ENCODE measurements at places on chromosomes 13 and 19.

DNA sequence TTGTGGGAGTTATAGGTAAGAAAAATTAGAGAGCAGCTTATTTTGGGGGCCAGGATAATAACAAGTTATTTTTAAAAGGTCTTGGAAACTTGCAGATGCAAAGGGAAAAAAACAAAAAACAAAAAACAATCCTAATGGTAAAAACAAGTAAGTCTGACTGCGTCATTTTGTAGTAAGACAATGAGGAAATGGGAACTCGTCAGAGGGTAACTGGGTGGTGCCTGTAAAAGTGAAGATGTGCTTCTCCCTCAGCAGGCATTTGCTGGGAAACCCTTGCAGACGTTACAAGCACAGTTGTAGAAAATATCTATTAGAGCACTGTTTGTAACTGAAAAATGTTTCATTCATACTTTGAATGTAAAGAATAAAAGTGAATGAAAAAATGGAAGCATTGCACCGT lies 2.2 kb upstream of the TNFSF13B start:
- no peak for DNase-seq

GRCh38 chr13:26133851-26134250 lies 82.0 kb upstream of the SHISA2 start:
- no peak for DNase-seq

- DNase-seq, result no peak
Observed at GRCh38 chr19:14030997-14031718, 404 bp upstream of the IL27RA start.

DNA sequence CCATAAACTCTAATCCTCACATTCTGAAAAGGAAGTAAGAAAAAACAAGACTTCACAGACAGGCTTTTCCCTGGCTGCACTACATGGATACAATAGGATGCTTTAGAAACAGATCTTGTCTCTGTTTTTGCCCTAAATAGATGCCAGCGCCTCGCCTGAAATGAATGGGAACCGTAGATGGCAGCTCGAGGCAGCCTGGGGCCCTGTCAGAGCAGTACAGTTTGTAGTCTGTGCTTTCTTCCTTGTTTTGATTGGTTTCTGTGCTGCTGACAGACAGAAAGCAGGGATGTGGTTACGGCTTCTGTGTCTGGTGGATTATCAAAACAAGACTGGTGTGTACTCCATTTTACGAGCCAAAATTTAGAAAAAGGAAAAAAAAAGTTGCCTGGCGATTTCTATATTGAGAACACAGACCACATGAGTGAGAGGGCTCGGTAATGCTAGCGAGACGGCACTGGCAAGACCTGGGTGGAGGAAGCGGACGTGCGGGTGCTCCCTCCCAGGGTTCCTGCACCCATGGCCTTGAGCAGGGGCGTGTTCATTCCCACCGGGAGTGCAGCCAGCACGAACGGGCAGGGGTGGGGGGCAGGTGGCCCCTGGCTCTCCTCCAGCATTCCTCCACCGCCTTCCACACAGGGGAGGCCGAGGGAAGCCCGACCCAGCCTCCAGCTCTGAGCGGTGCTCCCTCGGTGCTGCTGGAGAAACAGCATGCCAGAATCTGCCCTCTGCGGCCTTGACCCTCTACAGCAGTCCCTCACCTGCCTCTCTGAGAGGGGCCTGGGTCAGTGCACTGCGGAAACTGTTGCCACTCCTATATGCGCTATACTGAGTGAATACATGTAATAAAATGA lies 37.6 kb upstream of the C1QTNF9 start:
- DNase-seq, result peak; percentile 9

DNA sequence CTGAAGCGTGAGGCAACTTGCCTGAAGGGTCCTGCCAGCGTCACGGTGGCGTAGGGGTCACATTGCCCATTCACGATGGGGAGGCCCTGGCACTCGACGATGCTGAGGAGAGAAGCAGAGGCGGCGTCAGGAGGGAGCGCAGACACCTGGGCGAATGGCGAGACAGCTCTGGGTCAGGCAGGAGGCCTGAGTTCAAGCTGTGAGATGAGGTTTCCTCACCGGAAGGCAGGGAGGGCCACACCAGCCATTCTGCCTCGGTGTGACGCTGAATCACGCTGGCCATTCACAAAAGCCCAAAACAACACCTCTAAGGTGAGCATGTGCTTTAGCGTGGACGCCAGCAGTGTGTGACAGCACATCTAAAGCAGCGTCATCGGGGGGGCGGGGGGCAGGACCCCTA lies 54.0 kb upstream of the C13orf46 start:
- DNase-seq, result no peak

DNA sequence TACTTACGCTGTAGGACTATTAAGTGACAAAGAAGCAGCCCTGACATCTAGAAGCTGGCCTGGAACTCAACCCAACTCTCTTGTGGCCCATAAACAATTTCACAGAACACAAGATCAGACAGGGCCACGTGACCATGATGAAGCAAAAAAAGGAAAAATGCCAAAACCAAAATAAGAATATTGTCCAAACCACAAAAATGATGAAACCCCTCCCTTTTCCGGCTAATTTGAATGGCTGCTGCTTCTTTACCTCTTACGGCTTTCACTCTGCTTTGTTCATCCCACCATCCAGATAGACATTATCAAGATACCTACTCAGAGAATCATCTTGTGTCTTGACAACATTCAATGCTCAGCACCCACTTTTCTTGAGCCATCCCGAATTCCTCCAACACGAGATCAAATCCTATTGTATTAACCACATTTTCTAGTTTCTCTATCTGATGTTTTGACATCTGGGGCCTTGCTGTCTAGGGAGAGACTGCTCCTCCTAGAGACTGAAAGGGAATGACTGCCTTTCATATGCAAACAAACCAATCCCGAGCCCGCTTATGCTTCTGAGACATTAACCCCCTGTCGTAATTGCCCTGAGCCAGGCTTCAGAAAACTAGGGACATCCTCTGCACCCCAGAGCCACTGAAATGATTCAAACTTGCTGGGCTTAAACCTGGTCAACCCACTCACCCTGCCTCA lies 186.3 kb downstream of the TDRD3 start:
- no peak for DNase-seq

- peak; percentile 53 for DNase-seq
Observed at GRCh38 chr19:44807652-44808462, 1.0 kb upstream of the BCAM start.

DNA sequence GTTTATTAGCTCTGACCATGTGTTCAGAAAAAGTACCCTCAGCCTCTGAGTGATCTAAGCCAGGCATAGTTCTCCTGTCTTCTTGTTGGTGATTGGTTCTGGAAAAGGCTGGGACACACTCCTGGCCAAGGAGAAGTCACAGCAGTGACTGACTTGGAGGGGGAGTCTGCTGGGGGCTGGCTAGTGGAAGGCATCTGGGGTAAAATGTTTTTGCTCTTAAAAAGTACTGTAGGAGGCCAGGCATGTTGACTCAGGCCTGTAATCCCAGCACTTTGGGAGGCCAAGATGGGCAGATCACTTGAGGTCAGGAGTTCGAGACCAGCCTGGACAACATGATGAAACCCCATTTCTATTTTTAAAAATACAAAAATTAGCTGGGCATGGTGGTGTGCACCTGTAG lies 21.7 kb downstream of the FAM187B start:
- DNase-seq, result no peak

Measured in LoVo (cell line).